ENCODE measurements at places on chromosomes 4 and X.

DNA sequence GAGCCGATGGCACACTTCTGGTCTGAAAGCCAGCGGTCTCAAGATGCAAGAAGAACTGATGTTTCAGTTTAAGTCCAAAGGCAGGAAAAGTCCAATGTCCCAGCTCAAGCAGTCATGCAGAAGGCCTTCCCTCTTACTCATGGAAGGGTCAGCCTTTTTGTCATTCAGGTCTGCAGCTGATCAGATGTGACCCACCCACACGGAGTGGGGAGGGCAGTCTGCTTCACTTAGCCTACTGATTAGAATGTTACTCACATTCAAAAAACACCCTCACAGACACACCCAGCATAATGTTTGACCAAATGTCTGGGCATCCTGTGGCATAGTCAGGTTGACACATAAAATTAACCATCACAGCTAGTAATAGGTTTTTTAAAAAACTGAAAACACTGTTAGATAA, 6.6 kb downstream of the HCCS start:
- DNase-seq = no peak

- no peak for DNase-seq
Observed at GRCh38 chrX:132483488-132483887, 5.3 kb downstream of the MBNL3 start.

GRCh38 chr4:16029262-16029661, 54.6 kb downstream of the PROM1 start:
- DNase-seq = no peak

- DNase-seq = no peak
Observed at GRCh38 chr4:98673978-98674377, 15.6 kb upstream of the TSPAN5 start.

DNA sequence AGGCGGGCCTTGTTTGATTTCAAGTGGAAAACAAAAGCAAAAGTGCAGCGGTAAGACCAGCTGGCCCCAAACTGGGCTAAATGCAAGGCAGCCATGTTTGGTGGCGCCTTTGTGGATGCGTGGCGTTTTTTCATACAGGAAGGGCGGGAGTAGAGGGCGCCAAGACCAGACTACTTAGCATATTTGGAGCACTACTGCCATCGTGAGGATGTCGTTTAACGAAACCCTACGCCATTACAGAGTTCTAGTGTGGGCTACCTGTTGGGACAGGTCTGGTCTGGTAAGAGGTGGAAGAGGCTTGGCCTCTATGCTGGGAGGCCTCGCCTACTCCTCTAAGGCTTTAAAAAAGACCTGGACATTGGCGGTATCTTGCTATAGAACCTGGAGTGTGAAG, 230.7 kb upstream of the STK26 start:
- no peak for DNase-seq

- no peak for DNase-seq
Observed at GRCh38 chrX:123087326-123087725, 96.8 kb upstream of the GRIA3 start.

- DNase-seq = no peak
Observed at GRCh38 chr4:1866189-1866661, 5.0 kb upstream of the NSD2 start.

DNA sequence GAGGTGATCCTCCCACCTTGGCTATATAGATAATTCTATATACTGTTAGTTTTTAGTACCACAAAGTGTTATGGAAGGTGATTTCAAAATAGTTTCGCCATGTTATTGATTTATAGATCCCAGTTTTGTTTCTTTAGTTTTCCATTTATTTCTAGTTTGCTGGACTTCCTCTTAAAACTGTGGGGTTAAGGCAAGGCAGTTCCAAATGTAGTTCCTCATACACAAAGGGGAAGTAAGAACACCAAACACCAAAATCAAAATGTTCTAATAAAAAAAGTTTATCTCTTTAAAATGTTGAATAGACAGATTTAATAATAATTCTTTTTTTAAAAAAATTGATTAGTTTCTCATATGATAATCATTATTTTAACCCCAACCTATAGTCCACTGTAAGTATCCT, 6.8 kb upstream of the CISD2 start:
- no peak for DNase-seq

All from left ventricle myocardium inferior (tissue), 1 donor.